Peyer's patch (tissue), 4 donors: ENCODE measurements at places on chromosomes 13 and 19. TPM values are rescaled to one million over a fixed set of nuclear protein-coding genes. Genes with fewer than 3 reads are reported as not detected.

Gene PSG2
- not detected for total RNA-seq

DNA sequence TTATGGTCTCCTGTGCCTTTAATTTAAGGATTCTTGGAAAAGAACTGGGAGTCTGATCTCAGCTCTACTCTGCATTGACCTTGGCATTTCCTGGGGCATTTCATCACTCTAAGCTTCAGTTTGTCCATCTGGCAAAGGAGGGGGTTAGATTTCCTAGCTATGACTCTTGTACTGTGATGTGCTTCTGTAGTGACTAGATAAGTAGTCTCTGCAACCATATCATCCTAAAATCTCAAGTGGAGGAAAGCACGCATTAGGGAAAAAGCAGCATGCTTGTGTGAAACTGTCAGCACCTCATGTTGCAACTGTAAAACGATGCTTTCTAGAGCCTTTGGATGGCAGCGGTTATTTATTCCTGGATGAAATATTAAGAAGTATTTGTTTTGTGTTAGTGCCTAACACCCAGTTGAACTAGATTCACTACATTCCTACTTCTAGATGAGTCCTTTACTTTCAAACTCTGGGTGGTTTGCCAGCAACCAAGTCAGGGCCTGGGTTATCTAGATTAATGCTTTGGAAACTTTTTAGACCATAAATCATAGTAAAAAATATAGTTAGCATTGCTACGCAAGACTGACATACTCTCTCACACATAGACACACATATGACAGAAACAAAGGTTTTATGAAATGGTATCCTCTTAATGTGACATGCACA is 6.8 kb downstream of the WDFY2 start:
- no peaks in the 10 kb centered on the region for H3K36me3 ChIP-seq
- H3K27ac ChIP-seq, result no peak overlapping the region
- no peaks in the 10 kb centered on the region for H3K4me1 ChIP-seq
- no peak for DNase-seq
- H3K4me3 ChIP-seq, result no peak overlapping the region
- no peaks in the 10 kb centered on the region for H3K27me3 ChIP-seq

GRCh38 chr13:39847336-39847735 is 191.9 kb downstream of the COG6 start:
- no peaks in the 10 kb centered on the region for H3K36me3 ChIP-seq
- H3K27me3 ChIP-seq, result no peaks in the 10 kb centered on the region
- H3K4me1 ChIP-seq, result no peaks in the 10 kb centered on the region

DNA sequence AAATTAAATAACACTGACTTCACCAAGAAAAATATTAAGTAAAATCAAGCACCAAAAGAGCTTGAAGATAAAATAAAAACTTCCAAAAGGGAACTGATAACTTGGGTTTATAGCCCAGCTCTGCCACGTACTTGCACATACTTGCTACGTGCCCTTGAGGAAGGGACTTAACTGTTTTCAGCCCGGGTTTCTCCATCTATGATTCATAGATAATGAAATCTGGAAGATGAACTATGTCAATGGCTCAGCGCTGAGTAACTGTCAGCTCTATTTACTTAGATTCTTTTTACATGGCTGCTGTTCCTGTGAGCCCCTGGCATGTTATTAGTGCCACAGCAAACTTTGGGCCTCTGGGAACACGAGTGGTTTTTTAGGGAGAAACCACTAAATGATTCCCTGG is 9.6 kb upstream of the ZC3H13 start:
- no peak overlapping the region for H3K27ac ChIP-seq
- H3K27me3 ChIP-seq, result no peaks in the 10 kb centered on the region
- H3K4me1 ChIP-seq, result no peaks in the 10 kb centered on the region
- no peak for DNase-seq
